ENCODE measurements at places on chromosomes 7 and 10.

GRCh38 chr7:70678621-70679251 lies 453.2 kb upstream of the GALNT17 start:
- DNase-seq, result no peak

DNA sequence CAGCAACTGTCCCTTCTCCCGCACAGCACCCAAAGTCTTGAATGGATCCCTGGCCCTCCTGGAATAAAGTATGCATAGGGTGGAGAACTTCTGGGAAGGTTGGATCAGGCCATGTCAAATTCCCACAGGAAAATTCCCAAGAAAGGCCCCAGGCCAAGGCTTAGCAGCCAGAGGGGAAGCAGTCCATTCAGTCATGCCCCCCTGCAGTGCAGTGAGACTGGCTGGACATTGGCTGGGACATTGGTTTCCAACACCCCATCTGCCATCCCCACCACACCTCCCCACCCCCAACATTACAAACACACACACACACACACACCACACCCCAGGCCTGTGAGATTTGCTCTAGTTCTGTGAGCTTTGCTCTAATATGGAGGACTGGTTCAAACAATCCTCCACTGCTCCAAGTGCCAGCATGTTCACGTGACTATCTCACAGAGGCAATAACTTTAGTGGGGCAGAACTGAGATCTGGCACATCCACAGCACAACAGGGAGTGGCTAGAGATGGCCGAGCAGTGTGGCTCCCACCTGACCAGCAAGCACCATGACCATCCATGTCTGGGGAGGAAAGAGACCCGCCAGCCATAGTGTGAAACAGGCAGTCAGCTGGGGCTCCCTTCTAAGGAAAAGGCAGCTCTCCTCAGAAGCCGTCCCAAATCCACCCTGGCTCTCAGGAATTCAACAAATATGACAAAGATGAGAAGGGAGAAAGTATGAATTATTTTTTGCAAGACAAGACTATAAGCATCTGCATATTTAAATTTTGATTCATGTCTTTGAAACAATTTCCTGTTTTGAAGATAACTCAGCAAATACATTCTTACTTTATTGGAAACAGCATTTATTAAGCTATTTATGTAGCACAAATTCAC lies 6.7 kb upstream of the FAM170B start:
- DNase-seq, result no peak

DNA sequence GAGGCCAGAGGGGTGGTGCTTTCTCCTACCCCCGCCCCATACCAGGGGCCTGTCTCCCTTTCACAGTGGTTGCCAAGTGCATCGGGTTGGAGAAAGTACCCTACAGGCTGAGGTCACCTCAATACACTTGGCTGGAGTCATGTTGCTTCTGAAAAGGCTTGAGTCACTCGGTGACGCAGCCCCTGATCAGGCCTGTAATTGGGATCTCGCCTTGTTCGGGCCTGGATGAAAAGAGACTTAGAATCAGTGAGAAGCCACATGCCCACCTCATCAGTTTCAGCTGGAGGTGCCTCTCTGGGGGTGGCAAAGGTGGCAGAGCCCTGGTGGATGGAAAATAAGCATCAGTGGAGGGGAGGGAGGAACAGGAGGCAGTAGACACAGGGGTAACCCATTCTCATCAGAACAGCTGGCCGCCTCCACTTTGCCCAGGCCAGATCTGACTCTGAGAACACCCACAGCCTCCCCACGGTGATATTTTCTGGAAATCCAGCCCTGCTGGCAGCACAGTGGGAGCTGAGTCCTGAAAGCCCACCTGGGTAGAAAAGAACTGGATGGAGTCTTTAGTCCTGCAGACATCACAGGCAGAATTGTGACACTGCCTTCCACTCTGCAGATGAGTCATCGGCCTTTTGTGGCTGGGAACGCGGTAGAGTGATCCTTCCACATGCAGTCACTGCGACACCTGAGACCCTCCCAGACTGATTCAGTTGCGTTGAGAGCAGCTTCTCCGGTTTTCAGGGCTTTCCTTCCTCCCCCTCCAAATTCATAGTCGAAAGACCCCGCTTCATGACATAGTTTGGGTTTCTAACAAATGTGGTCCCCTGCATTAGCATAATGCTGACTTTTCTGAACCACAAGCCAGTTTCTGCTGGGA lies 108.0 kb downstream of the GRK5 start:
- DNase-seq, result peak; percentile 57

- no peak for DNase-seq
These were observed 78.8 kb upstream of the FAM180A start for GRCh38 chr7:135827391-135827790.

All from GM18507 (cell line).